Hepatic stellate cell (primary cell): ENCODE measurements at places on chromosomes 2 and 18.

DNA sequence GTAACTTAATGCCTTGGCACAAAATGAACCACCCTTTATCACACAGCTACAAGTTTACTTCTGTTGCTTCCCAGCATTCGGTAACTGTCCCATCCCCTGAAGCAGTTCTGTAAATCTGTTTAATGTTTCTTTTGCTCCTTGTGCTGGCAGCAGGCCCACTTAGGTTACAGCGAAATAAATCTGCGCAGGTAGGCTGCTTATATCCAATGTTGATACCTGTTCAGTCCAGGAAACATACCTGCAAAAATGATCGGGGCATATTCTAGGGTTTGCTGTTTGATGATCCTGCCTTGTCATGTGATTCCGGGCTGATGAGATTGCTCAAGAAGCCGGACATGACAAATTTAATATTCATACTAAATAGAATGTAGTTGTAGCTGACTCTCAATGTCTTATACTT lies 23.3 kb downstream of the PELI1 start:
- DNase-seq, result no peak

DNA sequence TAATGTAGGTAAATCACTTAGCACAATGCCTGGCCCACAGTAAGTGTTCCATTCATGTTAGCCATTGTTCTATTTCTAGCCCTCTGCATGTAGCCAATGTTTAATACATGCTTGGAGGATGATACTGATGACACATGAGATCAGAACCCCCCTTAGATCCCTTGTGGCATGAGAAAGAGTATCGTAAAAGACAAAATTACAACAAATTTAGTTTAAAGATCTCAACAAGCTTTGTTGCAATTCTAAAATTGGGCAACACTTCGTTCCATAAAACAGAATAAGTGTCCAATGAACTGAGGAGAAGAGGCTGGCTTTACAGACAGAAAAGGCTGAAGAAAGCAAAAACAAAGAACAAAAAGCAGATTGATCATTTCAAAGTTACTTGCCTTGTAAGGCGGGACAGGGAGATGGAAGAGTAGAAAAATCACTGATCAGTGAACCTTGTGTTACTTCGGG lies 148.7 kb upstream of the SLC1A4 start:
- no peak for DNase-seq

- DNase-seq, result peak; percentile 24
Observed at GRCh38 chr18:69617888-69618287, 217.2 kb downstream of the DOK6 start.

DNA sequence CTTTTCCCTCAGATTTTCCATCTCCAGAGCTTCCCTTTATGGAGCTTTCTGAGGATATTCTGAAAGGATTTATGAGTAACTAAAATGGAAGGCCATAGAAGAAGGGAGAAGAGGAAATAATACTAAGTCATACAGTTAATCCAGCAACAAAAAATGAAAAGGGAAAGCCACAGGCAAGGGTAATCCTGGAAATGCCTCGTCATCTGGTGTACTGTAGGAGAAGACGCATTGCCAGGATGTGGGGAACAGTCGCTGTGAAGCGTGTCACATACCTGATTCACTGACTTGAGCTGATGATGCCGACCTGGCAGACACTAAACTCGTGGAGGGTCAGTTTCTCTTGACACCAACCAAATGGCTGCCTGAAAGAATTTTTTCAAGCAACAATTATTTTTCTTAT lies 34.7 kb upstream of the ALPP start:
- no peak for DNase-seq

- DNase-seq, result no peak
Observed at GRCh38 chr2:16263241-16263890, 323.0 kb downstream of the MYCN start.

DNA sequence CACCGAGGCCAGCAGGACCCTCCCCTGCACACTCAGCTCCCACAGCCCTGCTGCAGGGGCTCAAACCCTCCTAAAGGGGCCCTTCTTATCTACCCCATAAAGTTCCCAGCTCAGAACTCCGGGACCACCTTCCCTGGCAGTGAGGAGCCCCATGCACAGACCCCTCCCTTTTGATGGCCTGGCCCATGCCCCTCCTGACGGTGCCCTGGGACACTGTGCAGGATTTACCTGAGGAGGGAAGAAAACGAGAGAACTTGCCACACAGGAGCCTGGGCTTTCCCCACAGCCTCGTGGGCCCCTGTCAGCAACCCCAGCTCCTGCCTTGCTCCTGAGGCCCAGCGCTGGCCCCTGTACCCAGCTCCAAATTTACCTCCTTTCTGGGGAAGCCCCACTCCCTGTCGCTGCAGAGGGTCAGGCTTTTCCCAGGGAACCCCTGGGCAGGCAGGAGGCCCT lies 206.3 kb upstream of the SALL3 start:
- no peak for DNase-seq

- no peak for DNase-seq
Observed at GRCh38 chr18:51390702-51391101, 193.2 kb upstream of the MEX3C start.

DNA sequence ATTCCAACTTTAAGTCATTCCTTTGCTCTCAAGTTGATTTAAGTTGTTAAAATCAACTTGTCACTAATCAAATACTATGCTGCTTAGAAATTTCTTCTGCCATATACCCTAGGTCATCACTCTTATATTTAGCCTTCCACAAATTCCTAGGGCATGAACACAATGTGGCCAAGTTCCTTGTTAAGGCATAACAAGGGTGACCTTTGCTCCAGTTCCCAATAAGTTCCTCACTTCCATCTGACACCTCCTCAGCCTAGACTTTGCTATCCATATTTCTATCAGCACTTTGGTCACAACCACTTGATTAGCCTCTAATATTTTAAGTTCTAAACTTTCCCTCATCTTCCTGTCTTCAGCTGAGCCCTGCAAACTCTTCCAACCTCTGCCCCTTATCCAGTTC lies 9.9 kb upstream of the TMEM37 start:
- DNase-seq, result no peak

DNA sequence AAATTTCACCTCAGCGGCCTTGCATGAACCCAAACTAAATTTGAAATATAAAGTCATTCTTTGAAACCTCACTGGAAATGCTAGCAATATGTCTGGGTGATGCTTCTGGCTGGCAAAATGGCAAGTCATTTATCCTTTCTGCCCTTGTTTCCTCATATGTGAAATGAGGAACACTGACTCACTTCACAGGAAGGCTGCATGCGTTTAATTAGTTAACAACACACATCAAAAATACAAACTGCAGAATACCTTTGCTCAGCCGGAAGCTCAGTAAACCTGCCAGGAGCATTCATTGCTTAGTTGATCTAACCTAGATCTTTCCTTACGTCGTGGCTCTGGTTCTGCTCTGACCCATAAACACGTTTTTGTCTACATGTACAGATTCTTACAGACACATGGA lies 214.2 kb upstream of the ACVR2A start:
- DNase-seq, result no peak

DNA sequence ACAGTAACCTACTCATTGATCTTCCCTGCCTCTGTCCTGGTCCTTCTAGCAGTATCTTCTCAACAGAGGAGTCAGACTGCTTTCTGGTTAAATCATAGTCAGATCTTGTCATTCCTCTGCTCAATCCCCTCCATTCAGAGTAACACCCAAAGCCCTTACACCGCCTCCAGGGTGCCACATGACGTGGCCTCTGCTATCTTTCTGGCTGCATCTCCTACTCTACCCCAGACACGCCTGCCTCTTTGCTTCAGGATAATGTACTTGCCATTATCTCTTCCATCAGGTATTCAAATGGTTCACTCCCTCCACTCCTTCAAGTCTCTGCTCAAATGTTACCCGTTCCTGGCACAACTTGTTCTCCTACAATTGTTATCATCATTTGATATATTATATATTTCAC lies 36.3 kb upstream of the ACVR2A start:
- DNase-seq, result no peak

DNA sequence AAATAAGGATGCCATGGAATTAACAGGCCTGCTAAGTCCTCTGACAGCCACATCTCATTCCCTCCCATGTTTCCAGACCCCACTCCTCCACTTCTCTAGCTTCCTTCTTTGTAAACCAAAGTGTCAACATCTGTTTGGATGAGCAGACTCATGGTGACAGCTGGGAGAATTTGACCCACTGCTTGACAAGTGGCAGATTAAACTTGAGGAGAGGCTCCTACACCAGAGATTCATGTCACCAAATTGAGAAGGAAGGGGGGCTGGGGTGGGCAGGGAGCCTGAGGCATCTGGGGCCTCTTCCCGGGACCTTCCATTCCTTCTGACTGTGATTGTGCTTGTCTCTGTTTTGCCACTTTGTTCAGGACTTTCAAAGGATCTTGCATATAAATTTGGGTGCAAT lies 41.0 kb upstream of the IGFBP5 start:
- no peak for DNase-seq

- DNase-seq, result no peak
Observed at GRCh38 chr2:111673526-111673925, 210.5 kb downstream of the ANAPC1 start.

DNA sequence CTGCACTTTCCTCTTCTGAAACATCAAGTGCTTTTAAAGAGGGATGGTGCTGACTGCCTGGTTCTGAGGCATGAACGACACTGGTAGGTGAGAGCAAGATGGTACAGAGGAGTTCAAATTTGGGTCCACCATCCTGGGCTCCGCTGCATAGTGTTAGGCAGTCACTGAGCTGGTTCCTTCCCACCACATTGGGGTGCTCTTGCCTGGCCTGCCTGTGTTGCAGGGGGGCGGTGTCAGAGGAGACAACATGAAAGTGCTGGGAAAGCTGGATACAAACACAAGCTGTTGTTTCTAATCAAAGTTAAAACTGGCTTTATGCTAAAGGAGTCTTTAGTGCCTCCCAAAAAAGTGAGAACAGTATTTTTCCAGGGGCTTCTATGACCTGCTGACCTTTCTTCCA lies 258.1 kb downstream of the GBX2 start:
- DNase-seq, result no peak

GRCh38 chr18:76875390-76876325 lies 53.3 kb downstream of the ZNF236 start:
- DNase-seq, result no peak

DNA sequence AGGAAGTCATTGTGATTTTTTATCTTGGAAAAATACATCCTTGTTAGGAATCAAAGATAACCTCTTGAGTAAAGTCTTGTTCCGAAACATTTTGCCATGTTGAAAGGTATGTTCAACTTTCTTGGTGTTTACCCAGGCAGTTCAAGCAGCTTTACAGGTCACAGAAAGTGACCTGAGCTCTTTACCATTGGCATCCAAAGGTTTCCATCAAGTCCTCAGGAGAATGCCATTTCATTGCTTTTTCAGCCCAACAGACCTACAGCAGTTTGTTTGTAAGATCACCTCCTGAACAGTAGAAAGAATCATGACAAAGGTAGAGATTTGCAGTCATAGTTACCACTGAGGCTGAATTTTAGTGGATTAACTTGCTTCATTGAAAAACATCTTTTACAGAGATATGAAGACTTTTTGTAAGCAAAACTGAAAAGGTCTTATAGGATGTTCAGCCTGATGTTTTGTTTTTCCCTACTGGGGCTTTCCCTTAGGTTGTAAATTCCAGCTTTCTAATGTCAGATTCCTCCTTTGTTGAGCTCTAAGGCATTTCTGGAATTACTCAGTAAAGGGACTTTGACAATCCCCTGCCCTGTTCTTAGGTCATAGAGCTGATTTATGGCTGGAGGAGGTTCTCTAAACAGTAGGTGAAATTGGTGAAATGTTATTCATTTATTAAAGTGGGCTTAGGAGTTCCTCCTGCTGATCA lies 236.8 kb upstream of the RBMS1 start:
- no peak for DNase-seq

- DNase-seq, result no peak
Observed at GRCh38 chr2:151237422-151238025, 24.1 kb downstream of the RBM43 start.

- DNase-seq, result peak; percentile 99
Observed at GRCh38 chr2:64751286-64752260, 97.9 kb upstream of the SERTAD2 start.

- DNase-seq, result no peak
Observed at GRCh38 chr2:100453853-100454252, 16.4 kb upstream of the NMS start.

- no peak for DNase-seq
Observed at GRCh38 chr2:51404226-51404625, 372.3 kb upstream of the NRXN1 start.

DNA sequence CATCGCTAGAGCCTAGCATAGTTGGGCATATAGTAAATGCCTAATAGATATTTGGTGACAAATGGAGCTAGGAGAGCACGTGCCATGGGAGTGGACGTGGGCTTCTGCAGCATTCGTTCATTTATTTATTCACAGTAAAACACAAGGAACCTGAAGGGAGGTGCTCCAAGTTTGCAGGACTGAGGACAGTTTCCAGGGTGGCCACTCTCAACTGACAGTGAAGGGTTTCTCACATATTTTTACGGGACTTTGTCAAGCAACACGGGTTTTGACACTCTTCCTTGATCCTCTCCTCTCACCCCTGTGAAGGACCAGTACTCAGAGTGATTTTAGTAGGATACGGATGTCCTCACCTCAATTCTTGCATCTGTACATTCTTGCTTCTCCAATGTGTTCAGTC lies 135.0 kb upstream of the TTC39C start:
- no peak for DNase-seq

DNA sequence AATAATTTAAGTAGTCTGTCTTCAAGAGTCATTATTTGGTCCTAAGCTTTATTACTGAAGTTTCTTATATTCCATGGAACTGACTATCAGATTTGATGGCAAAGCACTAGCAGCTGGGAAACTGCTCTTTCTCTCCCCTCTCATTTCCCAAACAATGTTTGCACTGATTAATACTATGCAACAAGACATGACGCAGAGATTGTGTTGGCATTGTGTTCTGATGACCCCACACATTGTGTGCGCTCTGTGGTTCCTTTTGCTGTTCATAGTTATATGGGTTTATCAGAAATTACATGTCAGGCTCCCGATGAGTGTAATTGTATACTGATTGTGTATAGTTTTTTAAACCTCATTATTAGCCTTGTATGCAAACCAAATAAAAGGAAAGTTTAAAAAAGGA lies 331.6 kb upstream of the FANCL start:
- DNase-seq, result no peak

- DNase-seq, result no peak
Observed at GRCh38 chr2:190478572-190479195, 55.8 kb downstream of the NEMP2 start.

DNA sequence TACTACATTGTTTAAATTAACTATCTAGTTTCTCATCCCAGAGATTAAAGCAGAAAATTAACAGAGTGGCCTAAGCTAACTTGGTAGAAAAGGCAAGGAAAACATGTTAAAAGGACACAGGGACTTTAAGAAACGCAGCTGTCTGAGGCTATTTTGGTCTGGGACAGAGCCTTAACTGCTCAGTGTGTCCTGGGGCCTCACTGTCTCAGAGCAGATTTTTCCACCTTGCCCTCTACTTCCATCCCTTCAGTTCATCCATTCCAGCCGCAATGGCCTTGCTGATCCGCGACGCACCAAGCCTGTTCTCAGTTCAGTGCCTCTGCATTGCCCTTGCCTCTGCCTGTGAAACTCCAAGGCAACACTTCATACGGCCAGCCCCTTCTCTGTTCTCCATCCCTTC lies 114.9 kb upstream of the OSR1 start:
- no peak for DNase-seq

GRCh38 chr2:58484221-58484620 lies 243.1 kb upstream of the FANCL start:
- DNase-seq, result no peak

- no peak for DNase-seq
Observed at GRCh38 chr2:1458432-1458831, 45.2 kb downstream of the TPO start.
